ENCODE measurements at places on chromosomes 2 and 18.

- no peak for DNase-seq
Observed at GRCh38 chr2:158557752-158558151, 101.0 kb downstream of the PKP4 start.

- no peak for DNase-seq
Observed at GRCh38 chr2:138712212-138712979, 67.8 kb downstream of the NXPH2 start.

GRCh38 chr2:104487366-104487765 is 366.5 kb upstream of the POU3F3 start:
- DNase-seq: no peak

DNA sequence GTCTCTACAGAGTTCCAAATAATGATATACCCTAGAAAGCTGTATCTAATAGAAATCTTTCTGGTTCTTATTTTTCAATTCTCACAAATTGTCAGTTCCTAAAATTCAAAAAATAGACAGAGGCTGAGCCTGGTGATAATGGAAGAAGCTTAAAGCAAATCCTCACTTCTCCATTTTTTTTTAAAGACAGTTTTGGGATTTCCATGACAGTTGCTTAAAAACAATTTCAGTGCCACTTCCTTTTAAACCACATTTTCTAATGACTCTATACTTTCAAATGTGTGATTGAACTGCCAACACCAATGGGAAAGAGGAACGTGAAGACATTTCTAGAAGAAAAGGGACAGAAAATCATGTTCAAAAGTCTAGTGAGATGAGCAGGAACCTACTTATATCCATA is 4.0 kb downstream of the GKN2 start:
- no peak for DNase-seq

- DNase-seq: no peak
Observed at GRCh38 chr18:22639026-22639463, 221.3 kb upstream of the CTAGE1 start.

GRCh38 chr2:185201063-185201462 is 537.5 kb upstream of the FSIP2 start:
- DNase-seq: no peak

DNA sequence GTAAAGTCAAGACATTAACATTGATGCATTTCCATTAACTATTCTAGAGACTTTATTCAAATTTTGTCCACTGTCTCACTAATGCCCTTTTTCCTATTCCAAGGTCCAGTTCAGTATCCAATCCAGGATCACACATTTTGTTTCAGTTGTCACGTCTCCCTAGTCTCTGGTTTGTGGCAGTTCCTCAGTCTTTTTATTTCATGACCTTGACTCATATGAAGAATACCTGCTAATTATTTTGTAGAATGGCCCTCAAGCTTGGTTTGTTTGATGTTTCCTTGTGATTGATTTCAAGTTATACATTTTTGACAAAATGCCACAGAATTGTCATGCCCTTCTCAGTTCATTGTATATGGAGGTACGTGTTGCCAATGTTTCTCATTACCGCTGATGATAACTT is 145.2 kb downstream of the FHOD3 start:
- no peak for DNase-seq

- no peak for DNase-seq
Observed at GRCh38 chr18:49076654-49077166, 125.9 kb upstream of the SMAD7 start.

- no peak for DNase-seq
Observed at GRCh38 chr2:230944123-230944653, 19.1 kb upstream of the GPR55 start.

All from effector memory CD8-positive, alpha-beta T cell (primary cell).